ENCODE measurements at places on chromosomes 2 and 18.

DNA sequence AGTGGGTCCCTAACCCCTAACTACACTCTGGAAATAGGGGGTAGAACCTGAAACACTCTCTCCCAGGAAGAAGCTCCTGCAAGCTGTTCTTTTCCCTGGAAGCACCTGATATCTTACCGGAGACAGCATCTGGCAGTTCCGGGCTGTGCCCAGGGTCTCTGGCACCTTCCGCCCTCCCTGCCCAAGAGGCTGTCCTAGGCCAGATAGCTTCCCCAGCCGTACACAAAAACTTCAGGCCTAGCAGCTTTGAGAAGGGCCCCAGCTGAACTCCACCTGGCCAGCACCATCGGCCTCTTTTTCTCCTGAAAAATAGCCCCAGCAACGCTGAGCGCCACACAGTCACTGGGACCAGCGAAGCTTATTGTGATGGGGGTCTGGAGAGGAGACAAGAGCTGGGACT lies 9.7 kb downstream of the OSR1 start:
- no peak for DNase-seq

GRCh38 chr2:79369127-79369526 lies 143.7 kb upstream of the CTNNA2 start:
- no peak for DNase-seq

DNA sequence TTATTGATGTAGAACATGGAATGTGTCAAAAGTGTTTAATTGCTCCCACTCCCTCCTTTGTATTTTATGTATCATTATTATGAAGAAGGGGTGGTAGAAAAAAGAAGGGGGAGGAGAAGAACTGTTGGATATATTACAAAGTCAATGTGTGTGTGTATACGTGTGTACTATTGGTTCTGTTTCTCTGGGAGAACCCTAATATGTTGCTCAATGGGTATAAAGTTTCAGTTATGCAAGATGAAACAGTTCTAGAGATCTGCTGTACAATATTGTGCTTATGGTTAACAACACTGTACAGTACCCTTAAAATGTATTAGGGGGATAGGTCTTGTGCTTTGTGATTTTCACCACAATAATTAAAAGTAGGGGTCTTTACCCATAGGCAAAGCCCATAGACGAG lies 58.1 kb upstream of the ZC3H15 start:
- DNase-seq, result no peak

- DNase-seq, result no peak
Measured at GRCh38 chr2:46018773-46019591, 278.2 kb upstream of the EPAS1 start.

DNA sequence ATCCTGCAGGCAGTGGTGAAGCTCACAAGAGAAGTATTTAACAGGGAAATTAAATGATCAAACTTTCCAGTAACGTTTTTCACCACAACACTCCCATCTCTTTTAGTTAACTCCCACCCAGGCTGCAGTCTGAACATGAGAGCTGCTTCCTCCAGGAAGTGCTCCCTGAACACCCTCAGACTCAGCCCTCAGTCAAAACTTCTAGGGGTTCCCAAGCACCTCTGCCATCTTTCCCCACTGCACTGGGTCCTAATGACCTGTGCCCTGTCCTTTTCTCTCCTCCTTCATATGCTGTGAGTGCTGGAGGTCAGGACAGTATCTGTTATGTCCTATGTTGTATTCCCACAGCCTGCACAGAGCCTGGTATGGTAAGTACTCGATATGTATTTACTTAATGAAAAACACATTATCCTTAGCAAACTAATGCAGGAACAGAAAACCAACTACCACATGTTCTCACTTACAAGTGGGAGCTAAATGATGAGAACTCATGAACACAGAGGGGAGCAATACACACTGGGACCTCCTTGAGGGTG lies 49.2 kb upstream of the ASPRV1 start:
- no peak for DNase-seq

GRCh38 chr2:159152128-159152778 lies 134.2 kb downstream of the WDSUB1 start:
- DNase-seq, result no peak

All from ecto neural progenitor cell (in vitro differentiated cells).